ENCODE measurements at places on chromosomes 11 and 22.

- no peak for DNase-seq
Measured at GRCh38 chr11:61453695-61454094, 23.8 kb downstream of the SDHAF2 start.

GRCh38 chr11:66371627-66372415 lies at the start of gene SLC29A2:
TSS of gene SLC29A2 (minus strand) at chr11:66371760. CDS start at chr11:66371591, 169 bp downstream.
- DNase-seq, result peak; percentile 91

- DNase-seq, result no peak
Measured at GRCh38 chr11:89327885-89328284, 150.2 kb downstream of the TYR start.

- peak; percentile 59 for DNase-seq
Measured at GRCh38 chr22:25057013-25057881, 104.7 kb downstream of the KIAA1671 start.
